ENCODE measurements at places on chromosomes 12 and 14.

DNA sequence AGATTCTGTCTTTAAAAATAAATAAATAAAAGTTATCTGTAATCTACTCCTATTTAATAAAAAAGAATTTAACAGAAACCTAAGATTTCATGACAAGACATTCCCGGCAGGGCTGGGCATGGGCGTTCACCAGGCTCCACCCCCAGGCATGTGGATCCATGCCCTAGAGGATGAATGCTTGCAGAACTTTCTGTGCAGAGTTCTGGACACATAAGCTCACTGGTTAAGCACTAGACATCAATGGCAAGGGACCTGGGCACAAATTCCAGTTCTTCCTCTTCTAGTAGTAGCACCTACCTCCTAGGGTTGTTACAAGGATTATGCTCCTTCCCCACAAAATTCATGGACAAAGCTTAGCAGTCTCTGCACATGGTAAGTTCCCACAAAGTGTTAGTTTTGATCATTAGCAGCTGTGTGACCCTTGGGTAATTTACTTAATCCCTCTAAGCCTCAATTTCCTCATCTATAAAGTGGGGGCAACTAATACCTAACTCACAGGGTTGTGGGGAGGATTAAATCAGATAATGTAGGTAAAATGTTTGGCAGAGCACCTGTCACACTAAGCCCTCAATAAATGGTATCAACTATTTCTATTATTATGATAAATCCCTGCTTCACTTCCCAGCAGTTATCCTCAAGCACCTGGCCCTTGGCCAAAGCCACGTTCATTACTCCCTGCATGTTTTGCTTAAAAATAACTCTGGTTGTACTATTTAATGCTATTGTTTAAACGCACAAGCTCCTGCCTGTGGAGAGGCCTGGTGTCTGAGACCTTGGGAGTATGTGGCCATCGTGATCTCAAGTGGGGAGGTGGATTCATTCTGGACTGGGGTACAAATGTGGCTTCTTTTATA, 9.8 kb downstream of the GALNT6 start:
- no peak for DNase-seq

- DNase-seq = no peak
These were observed 7.5 kb upstream of the MANSC4 start for GRCh38 chr12:27787559-27787958.

DNA sequence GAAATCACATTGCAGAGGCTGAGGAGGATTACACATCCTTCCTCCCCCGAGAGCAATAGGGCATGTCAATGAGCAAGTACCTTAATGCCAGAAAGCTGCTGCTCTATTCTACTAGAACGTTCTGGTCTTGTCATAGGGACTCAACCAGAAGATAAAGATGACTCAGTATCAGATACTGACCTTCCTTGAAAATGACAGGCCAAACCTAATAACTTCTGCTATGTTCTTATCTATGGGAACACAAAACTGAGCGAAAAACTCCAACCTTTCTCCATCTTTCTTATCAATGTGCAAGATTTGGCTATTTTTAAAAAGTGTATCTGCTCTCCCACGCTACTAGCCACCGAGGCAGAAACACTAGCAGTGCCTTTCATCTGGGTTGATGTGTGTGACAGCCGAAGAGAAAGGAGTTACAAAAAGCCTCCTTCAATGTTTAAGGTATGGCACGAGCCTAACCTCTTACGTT, 5.5 kb downstream of the CCDC92 start:
- no peak for DNase-seq

- no peak for DNase-seq
These were observed 65.9 kb upstream of the C14orf180 start for GRCh38 chr14:104513641-104514046.

GRCh38 chr12:80709811-80710726, 2.6 kb downstream of the MYF6 start:
- peak; percentile 53 for DNase-seq

- no peak for DNase-seq
These were observed 99.8 kb upstream of the RESF1 start for GRCh38 chr12:31859232-31859977.

GRCh38 chr12:27807063-27807703, 27.1 kb upstream of the MANSC4 start:
- no peak for DNase-seq

GRCh38 chr12:39176356-39176755, 266.6 kb downstream of the KIF21A start:
- no peak for DNase-seq

- no peak for DNase-seq
These were observed 72.7 kb downstream of the MYRFL start for GRCh38 chr12:69897744-69898143.

GRCh38 chr14:53692451-53692850, 264.2 kb downstream of the BMP4 start:
- no peak for DNase-seq

DNA sequence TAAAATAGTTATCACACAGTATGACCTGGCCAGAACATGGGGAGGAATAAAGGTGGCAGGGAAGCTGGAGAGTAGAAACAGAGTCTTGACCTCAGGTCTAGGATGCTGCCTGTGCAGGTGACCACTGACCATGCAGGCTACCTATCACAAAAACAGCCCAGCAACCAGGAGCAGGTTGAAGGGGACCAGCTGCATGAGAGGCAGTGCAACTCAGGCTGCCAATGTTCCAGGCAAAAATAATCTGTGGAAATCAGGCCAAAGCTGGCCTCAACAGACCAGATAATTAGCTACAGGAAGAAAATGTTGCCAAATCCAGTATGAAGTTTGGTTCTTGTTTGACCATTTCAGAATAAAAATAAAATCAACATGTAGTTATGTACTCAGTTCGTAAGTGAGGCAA, 72.6 kb downstream of the PDE6H start:
- DNase-seq = no peak

- DNase-seq = no peak
These were observed 53.0 kb downstream of the TRIM9 start for GRCh38 chr14:51041883-51042282.

Data from HuH-7.5 (cell line).